Activated T-helper 17 cell treated with anti-CD3 and anti-CD28 coated beads, Interleukin-2, amount 50 U/mL, for 72 hours (primary cell): ENCODE measurements at places on chromosomes 5 and 9. TPM values are rescaled to one million over a fixed set of nuclear protein-coding genes. Genes with fewer than 3 reads are reported as not detected.

Gene RNF208
- 3.5 TPM for total RNA-seq

Gene NOP16
- total RNA-seq, result 99.0 TPM

Gene KCNIP1
- total RNA-seq, result not detected

Gene CREBRF
- total RNA-seq, result 10.5 TPM

DNA sequence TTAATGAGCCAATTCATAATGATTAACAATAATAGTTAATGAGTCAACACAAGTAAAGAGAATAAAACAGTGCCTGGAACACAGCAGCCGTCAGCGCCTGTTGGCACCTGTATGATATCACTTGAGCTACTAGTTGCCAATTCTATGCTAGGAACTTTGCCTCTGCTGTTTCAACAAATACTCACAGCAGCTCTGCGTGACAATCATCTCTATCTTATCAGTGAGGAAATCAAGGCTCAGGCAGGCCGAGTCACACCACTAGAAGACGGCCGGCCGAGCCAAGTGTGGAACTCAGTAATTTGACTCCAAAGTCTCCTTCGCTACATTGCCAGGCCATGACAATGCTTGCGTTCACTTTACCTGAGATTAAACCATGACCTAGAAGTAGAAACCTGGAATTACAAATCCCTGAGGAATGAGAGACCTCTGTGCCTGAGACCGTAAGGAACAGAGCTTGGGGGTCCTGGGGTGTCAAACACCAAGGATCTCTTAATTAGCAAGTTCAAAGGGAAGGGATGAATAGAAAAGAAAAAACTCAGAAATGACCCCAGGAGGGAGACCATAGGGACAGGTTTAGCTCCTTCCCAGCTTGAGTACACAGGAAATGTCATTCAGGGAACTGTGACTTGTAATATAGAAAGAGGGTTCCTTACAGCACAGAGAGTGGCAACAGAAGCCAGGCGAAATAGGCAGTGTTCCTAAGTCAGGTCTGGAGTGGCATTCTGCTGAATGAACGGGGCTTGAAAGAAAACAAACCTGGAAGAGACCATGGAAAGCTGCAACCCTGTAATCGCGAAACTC is 109.1 kb downstream of the SUSD1 start:
- H3K36me3 ChIP-seq, result no peaks in the 10 kb centered on the region
- H3K27ac ChIP-seq, result no peak overlapping the region
- no peak for ATAC-seq
- peaks cover 13% of the 10 kb centered on the region for H3K4me1 ChIP-seq
- H3K4me3 ChIP-seq, result no peak overlapping the region

GRCh38 chr9:130446101-130446861 is 1.5 kb downstream of the ASS1 start:
- H3K27ac ChIP-seq, result no peak overlapping the region
- H3K4me1 ChIP-seq, result no peaks in the 10 kb centered on the region
- no peaks in the 10 kb centered on the region for H3K36me3 ChIP-seq
- peak overlapping the region; percentile 53 for H3K4me3 ChIP-seq

GRCh38 chr5:2749514-2750025 is 1.9 kb downstream of the IRX2 start:
- ATAC-seq, result no peak
- H3K36me3 ChIP-seq, result peaks cover 10% of the 10 kb centered on the region
- peaks cover 51% of the 10 kb centered on the region for H3K27me3 ChIP-seq
- peaks cover 4% of the 10 kb centered on the region for H3K4me1 ChIP-seq
- H3K4me3 ChIP-seq, result no peak overlapping the region

- no peaks in the 10 kb centered on the region for H3K4me1 ChIP-seq
- H3K27ac ChIP-seq, result peak overlapping the region; percentile 58
- ATAC-seq, result no peak
Measured at GRCh38 chr5:179315356-179315890, 29.8 kb downstream of the ADAMTS2 start.

DNA sequence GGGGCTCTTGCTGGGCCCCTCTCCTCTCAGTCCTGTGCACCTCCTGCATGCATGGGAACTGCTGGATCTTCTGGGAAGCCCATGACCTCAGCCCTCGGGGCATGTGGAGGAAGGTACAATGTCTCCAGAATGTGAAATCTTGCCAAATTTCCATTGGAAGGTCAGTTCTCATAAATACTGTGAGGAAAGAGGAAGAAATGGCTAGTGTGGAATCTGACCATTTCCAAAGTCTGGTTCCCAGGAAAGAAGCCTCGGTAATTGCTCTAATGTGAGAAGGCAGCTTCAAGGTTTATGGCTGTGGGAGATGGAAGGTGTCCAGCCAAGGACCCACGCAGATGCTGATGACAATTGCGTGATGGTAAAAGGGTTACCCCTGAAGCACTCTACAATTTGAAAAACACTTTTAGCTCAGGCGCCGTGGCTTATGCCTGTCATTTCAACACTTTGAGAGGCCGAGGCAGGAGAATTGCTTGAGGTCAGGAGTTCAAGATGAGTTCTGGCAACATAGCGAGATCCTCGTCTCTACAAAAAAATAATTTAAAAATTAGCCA is 8.1 kb upstream of the IL17B start:
- peaks cover 3% of the 10 kb centered on the region for H3K27me3 ChIP-seq
- no peaks in the 10 kb centered on the region for H3K36me3 ChIP-seq
- H3K27ac ChIP-seq, result no peak overlapping the region
- peaks cover under 1% of the 10 kb centered on the region for H3K4me1 ChIP-seq

- H3K4me1 ChIP-seq, result no peaks in the 10 kb centered on the region
- no peak for ATAC-seq
- H3K27me3 ChIP-seq, result no peaks in the 10 kb centered on the region
- no peaks in the 10 kb centered on the region for H3K36me3 ChIP-seq
- H3K27ac ChIP-seq, result no peak overlapping the region
Measured at GRCh38 chr5:125868036-125868435, 555.2 kb upstream of the GRAMD2B start.
